ENCODE measurements at places on chromosomes 1 and 21. TPM values are rescaled to one million over a fixed set of nuclear protein-coding genes. Genes with fewer than 3 reads are reported as not detected.

Gene ARHGEF19
- total RNA-seq, result 5.7 TPM

Gene PPIH
- 65.4 TPM for total RNA-seq

Gene SPRR1B
- total RNA-seq, result not detected

Gene PRKCZ
- 9.8 TPM for total RNA-seq

Gene TRIM67
- total RNA-seq, result 0.21 TPM

Gene CACNA1S
- total RNA-seq, result not detected

Gene DISP3
- total RNA-seq, result 0.28 TPM

Gene RNF223
- total RNA-seq, result 0.24 TPM

Data from A549 treated with CpdA at 1 μM for 4 hours (cell line).